ENCODE measurements at places on chromosomes 6 and 20.
A peak's percentile ranks its signal among the peaks of the same experiment; 100 is the strongest.

DNA sequence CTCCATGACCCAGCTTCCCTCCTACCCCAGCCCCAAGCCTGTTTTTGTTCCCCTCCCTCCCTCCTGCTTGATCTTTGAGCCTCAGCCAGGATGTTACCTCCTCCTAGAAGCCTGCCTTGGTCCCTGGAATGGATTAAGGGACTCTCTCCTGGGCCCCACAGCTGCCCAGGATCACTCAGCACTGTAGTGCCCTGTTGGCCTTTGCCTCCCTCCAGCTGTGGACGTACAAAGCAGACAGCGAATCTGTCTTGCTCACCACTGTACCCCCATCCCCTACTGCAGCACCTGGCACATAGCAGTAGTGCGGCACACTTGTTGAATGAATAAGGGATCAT, 11.8 kb upstream of the FAM110A start:
- DNase-seq, result no peak

DNA sequence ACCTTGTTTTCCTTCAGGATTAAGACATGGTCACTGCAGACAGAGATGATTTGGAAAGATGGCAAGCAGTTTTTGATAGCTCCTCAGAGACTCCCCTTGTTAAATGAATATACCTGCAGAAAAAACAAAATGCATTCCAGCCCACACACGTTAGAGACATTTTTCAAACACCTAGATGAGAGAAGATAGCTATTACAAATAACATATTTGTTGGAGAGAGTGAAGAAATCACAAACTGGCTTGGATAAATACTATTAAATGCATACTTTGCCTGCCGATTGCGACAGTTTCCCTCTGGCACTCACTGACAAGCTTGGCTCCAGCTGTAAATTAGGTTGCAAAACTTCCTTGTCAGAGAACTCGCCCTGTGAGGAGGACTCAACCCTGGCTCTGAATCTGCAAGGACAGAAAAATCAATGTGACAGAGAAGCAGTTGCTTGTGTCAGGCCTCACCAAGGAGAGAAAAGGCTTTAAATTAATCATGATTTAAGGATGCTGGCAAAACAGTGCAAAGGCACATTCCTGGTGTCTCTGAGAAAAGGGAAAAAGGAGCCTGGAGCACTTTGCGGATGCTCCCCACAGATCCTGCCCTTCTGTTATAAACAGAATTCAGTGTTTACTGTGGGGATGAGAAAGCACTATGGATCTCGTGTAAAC, 423.7 kb upstream of the MARCKS start:
- peak; percentile 49 for DNase-seq

DNA sequence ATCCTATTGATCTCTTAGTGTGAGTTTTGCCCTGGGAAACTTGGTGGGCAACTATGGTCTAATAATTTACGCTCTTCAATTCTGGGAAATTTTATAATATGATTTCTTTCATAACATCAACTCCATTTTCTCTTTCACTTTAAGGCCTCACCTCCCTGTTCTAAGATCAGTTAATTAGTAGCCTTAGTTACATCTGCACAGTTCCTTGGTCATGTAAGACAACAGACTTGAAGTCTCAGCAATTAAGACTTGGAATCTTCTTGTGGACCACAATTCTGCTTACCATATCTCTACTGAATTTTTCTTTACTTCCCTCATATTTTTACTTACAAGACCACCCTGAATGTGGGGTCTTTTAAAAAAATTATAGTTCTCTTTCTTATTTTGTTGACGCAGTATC, 8.7 kb downstream of the ENPP3 start:
- DNase-seq, result no peak

DNA sequence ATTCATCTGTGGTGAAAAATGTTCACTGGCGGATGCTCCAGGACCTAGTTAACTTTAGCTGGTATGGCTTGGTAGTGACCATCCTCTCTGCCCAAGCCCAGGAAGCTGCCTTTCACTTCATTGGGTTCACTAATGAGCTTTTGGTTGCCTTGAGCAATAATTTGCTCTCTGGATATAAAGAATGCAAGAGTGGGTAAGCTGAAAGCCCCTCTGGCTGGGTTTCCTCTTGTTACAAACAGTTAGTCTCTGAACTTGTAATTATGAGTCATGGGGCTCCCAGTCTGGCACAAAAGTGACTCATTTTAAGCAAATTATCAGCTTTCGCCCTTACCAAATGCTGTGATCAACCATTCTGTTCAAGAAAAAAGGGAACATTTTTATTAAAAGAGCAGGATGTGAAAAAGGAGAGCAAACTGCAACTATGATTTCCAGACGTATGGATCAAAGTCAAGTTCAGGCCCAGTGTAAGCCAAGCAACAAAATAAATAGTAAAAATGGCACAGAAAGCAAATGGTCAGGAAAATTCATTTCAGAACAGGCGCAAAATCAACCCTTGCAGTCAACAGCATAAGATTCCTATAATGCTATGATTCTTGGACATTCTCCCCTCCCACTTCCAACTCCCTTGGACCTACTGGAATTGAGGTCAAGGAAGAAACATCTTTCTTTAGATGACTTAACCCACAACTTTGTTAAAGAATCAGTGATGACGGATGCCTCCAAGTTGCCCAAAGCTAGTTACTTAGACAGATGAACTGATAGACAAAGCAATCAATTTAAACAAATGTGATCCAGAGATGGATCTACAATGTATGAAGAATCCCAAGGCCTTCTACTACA, 130.0 kb upstream of the KCNK16 start:
- no peak for DNase-seq

- no peak for DNase-seq
These were observed 903.4 kb downstream of the EYS start for GRCh38 chr6:64803470-64804166.

DNA sequence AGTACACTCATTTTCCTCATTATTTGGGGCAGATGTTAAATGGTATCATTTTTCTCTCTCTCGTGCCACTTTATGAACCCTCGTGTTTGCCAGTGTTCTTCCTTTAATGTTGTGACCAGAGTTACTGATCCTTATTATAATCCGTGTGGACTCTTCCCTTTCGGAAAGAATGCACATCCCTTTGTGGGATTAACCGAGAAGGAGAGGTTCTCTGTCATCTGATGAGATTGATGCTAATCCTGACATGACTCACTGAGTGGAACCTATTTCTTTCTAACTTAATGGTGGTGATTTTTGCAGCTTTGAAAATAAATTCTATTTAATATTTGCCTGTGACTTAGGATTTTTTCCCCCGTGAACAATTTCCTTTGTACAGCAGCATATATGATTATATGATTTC, 300.0 kb upstream of the MAN1A1 start:
- DNase-seq, result no peak

DNA sequence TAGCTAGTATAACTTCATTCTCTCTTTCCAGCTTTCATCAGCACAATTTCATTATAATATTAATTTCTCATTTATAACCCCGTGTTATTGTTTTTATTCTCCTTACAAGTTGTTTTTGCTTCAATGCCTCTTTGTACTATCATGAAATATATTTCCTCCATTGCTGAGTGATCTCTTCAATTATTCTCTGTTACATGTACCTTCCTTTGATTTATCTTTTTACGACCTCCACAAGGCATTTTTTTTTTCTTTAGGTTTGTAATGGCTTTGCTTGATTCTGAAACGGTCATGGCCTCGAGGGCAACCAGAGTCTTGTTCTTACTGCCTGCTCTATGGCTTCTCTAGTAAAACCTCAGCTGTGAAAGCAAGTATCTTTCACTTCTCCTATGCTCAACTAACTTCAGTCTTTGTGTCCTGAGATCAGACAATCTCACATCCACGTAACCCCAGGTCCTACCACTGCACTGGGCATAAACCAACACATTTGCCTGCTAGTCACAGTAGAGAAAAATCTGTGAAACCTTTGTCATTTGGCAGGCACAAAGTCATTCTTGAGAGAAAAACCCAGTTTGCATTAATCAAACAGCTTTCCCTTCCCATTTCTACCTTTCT, 119.9 kb downstream of the UST start:
- DNase-seq, result no peak

DNA sequence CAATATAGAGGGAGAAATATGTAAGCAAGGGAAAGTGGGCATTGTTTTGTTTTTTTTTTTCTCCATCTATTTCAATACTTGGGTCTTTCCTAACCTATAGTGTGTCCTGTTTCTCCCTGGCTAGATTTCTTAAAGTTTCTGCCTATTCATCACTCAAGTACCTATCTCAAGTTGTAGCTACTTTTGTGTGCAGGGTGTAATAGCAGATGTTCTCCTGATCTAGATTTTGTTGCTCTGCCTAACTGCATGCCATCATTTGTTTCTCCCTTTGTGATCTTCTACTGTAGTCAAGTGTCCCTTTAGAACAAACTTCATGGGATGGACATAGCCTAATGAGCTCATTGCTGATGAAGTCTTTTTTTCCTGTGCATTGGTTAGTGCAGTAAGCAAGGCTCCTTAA, 45.8 kb downstream of the TOP1 start:
- DNase-seq, result no peak

DNA sequence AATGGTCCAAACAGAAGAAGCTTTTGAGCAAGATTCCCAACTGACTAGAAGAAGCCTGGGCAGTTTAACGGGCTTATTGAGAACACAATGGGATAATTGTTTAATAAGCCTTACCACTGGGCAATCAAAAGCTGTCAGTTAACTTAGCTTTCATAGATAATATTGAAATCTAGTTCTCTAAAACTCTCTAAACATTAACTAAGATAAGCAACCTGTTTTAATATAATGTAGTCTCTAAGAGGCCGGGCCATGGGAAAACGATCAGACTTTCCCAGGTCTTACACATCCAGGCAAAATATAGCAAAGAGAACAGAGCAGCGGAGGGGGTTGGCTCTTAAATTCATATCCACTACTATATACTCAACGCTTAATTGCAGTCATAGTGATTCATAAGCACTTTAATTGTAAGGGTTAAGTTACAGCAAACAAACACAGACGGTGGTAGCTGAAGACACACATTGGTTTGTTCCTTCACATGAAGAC, 128.0 kb upstream of the FAM83B start:
- peak; percentile 86 for DNase-seq

DNA sequence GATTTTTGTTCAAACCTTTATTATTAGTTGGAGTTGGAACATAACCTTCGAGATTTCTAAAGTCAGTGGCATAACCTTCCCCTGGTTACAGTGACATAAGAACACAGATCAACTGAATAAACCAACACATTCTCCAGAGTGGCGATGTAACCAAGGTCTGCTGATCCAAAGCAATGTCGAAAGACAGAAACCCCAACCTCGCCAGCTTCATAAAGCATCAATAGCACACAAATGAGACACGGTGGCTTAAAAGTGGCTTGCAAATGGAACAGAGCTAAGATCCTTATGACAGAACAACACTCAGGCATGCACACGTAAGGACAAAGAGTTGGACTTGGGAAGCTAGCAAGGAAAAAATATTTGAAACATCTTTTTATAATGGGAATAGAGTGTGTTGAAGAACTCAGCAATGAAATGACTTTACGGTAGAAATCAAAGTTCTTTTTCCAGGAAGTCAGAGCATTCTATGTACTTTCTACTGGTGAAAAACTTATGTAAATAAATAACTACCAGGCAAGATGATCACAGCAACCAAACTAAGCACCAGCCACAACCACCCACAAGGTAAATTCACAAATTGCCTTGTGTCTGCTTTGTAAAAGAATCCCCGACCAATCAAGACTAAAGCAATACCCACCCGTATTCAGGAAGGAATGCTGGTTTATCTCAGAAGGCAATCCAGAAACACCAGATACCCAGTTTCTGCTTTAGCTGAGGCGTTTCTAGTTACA, 61.0 kb upstream of the NHSL1 start:
- peak; percentile 13 for DNase-seq

Measured in HT-29 (cell line).